ENCODE measurements at places on chromosomes 2 and 18. TPM values are rescaled to one million over a fixed set of nuclear protein-coding genes. Genes with fewer than 3 reads are reported as not detected.

Gene ZNF142
- total RNA-seq, result 18.3 TPM

Gene PPP1R1C
- 5.8 TPM for total RNA-seq

Gene IL37
- not detected for total RNA-seq

Gene LBX2
- total RNA-seq, result 1.8 TPM

Gene PHLPP1
- total RNA-seq, result 11.9 TPM

Gene RGPD3
- 0.12 TPM for total RNA-seq

Gene POMC
- 3.3 TPM for total RNA-seq

Gene TDRD15
- total RNA-seq, result not detected

Gene TRIM43
- not detected for total RNA-seq

Gene KLHL41
- total RNA-seq, result 0.61 TPM

Gene CSRNP3
- total RNA-seq, result 1.9 TPM

All from upper lobe of right lung (tissue), 1 donor.